ENCODE measurements at places on chromosomes 13 and 19.

DNA sequence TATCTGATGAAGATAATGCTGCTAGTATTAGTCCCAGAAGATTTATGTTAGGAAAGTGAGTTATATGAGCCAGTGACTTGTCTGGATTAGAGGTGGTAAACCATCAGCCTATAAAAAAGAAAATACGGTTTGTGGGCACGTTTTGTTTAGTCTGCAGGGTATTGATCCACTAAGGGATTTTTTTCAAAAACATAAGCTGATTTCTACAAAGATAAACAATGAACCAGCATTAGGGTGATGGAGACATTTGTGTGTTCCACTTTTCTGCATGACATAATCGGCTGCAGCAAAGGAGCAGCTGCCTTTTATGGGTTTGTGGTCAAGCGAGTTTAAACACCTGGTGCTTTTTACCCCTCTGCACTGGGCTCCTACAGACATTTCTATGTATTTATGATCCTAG is 836.4 kb upstream of the GPC6 start:
- DNase-seq: no peak

DNA sequence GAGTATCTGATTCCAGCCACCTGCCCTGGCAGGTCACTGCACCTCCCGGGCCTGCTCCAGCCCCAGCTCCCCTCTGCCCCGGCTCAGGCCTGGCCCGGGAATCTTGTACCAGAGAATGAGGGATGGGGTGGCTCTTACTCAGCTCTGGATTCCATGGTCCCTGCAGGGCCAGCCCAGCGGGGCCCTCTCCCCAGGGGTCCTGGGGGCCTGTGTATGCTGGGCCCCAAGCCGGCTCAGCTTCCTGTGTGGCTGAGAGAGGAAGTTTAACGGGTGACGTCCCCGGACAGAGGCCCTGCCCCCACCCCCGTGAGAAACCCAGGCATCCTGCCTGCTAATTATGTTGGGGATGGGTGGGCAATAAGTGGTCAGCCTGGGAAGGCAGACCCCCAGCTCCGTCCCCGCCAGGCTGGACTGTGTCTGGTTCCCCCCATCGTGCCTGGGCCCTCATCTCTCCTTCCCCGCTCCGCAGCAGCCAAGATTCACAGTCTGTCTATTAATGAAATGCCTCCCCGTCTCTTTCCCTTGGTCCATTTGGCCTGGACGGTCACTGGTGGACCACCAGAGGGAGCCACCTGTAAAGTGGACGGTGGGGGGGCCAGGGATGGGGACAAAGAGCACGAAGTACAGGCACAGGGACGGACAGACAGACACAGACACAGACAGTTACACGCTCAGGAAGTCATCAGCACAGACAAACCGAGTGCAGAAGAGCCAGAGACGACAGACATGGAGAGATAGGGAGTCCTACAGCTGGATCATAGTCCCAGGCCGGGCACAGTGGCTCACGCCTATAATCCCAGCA is at the start of gene DENND1C:
TSS of gene DENND1C (minus strand) at position 247 of the 802 bp plus-strand sequence. CDS start at position 155, 92 bp downstream.
- no peak for DNase-seq

DNA sequence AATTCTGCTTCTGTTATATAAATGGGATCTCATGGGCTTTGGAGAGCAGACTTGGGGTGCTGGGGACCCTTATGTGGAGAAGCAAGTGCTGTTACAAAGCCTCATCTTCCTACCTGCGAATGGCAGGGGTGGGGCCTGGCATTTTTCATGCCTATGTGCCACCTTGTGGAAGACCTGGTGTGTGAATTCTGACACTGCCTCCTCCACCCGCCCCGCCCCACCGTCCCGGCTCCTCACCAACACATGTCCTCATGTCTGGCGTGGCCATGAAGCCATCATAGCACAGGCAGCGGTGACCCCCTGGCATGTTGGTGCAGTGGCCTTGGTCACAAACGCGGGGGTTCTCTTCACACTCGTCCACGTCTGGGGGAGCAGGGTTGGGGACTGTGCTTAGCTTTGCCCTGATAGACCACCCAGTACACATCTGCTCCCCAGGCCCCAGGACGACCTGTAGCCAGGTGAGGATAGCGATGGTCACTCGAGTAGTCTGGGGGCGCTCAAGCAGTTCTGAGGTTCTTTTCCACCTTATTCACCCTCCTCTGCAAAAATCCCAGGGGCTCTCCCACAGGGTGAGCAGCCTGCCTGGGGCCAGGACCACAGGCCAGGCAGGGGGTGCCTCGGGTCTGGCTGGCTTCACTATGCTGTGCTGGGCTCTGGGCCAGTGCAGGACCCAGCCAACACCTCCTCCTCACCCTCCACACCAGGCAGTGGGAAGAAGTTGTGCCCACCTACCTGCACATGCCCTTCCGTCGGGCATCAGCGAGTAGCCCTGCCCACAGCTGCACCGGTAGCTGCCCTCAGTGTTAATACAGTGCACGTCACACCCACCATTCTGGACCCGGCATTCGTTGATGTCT is 32.7 kb downstream of the FBN3 start:
- DNase-seq: no peak

GRCh38 chr19:35029737-35030256 is 473 bp upstream of the SCN1B start:
- DNase-seq: no peak

GRCh38 chr19:33302974-33303790 is 848 bp upstream of the CEBPA start:
- DNase-seq: no peak

DNA sequence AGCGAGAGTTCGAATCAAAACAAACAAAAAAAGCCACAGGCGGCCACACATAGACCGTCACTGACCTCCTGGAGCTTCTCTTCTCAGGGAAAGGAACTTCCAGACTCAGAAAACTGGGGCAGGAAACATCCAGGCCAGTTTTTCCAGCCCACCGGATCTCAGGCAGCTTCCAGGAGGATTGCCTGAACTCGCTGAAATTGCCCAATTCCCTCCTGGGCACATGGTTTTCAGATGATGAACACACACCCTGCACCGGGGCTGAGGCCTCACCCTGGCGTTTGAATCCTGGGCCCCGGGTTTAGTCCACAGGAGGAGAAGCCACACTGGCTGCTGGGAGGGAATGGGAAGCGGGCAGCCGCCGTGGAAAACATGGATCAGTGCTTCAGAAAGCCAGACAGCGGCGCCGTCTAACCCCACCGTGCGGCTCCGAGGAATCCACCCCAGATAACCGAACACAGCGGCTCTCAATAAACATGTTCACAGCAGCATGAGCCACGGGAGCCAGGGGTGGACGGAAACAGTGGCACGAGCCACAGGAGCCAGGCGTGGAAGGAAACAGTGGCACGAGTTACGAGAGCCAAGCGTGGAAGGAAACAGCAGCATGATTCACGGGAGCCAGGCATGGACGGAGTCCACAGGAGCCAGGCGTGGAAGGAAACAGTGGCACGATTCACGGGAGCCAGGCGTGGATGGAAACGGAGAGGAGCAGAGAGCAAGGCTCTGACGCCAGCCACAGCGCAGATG is 18.2 kb upstream of the PTBP1 start:
- no peak for DNase-seq

DNA sequence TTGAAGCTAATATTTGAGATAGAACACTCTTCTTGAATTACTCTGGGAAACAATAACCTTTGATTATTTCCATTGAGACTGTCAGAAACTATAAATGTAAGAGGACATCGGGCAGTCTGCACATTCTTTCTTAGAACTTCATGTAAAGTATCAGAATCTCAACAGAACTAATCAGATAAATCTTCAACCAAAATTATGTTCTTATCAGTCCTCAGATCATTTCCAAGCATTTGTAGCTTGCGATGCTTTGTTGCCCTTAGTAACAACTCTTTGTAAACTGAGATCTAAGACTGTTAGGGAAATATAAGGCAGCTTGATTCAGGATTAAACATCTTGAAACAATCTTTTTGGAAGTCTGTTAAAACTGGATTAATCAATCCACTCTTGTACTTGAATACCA is 70.3 kb downstream of the FNDC3A start:
- no peak for DNase-seq

DNA sequence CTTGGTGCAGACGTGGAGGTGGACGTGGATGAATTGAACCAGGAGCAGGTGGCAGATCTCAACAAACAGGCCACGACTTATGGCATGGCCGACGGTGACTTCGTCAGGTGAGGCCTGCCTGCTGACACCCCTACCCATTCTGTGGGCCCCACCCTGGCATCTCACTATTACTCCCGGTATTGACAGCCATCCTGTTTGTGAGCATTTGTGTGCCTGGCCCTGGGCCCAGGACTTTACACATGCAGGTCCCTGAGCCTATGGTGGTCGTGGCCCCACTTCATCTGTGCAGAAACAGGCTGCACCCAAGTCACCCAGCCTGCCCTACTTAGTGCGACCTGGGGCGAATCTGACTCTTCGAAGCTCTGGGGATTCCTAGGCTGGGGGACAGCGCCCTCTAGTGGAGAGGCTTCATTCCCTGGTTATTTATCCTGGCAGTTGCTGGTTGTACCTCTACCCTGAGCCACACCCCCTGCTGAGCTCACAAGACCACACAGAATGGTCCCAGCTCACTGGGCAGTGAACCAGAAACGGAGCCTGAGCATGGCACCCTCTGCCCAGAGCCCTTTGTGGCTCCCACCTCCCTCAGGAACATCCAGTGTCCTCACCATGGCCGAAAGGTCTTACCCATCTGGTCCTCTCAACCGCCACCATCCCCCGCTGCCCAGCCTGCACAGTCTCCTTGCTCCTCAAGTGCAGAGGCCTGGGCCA is 16.9 kb downstream of the ZNF296 start:
- peak; percentile 68 for DNase-seq
